ENCODE measurements at places on chromosomes 2 and 18. TPM values are rescaled to one million over a fixed set of nuclear protein-coding genes. Genes with fewer than 3 reads are reported as not detected.
A peak's percentile ranks its signal among the peaks of the same experiment; 100 is the strongest.

STEAP3 gene
- 16.0 TPM for total RNA-seq

CSRNP3 gene
- total RNA-seq: 4.3 TPM

- DNase-seq: peak; percentile 65
These were observed 473 bp downstream of the HJURP start for GRCh38 chr2:233853883-233854240.

ERICH2 gene
- not detected for total RNA-seq

LYG2 gene
- total RNA-seq: not detected

Data from H7 (cell line).